ENCODE measurements at places on chromosomes 13 and 19.

GRCh38 chr13:94706101-94706842 is 6.1 kb downstream of the SOX21 start:
- no peak for DNase-seq

DNA sequence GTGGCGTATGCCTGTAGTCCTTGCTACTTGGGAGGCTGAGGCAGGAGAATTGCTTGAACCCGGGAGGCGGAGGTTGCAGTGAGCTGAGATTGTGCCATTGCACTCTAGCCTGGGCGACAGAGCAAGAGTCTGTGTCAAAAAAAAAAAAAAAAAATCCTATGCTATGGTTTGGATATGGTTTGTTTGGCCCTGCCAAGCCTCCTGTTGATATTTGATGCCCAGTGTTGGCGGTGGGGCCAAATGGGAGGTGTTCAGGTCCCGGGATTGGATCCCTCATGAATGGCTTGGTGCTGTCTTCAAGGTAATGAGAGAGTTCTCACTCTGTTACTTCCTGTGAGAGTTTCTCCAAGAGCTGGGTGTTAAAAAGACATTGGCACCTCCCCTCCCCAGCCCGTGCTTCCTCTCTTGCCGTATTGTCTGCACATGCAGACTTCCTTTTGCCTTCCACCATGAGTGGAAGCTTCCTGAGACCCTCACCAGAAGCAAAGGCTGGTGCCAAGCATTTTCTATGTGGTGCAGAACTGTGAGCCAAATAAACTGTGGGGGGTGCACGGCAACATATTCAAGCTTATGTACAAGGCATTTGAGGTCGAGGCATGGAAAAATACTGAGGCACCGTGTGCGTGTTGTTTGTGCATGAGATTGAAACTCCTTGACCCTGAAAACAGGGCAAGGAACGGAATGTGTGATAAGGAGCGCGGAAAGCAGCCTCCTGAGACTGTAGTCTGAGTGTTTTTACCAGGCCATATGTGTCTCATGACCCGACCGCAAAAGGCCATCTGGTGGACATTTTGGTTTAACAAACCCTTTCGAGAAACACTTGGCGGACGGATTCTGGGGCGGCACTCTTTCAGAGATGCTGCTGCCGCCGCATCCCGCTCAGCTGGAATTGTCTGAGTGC is 7.3 kb downstream of the SIGLEC9 start:
- no peak for DNase-seq

- DNase-seq = peak; percentile 51
Measured at GRCh38 chr13:109647053-109647452, 139.3 kb downstream of the IRS2 start.

- no peak for DNase-seq
Measured at GRCh38 chr19:37872383-37872782, 34.0 kb downstream of the WDR87 start.

DNA sequence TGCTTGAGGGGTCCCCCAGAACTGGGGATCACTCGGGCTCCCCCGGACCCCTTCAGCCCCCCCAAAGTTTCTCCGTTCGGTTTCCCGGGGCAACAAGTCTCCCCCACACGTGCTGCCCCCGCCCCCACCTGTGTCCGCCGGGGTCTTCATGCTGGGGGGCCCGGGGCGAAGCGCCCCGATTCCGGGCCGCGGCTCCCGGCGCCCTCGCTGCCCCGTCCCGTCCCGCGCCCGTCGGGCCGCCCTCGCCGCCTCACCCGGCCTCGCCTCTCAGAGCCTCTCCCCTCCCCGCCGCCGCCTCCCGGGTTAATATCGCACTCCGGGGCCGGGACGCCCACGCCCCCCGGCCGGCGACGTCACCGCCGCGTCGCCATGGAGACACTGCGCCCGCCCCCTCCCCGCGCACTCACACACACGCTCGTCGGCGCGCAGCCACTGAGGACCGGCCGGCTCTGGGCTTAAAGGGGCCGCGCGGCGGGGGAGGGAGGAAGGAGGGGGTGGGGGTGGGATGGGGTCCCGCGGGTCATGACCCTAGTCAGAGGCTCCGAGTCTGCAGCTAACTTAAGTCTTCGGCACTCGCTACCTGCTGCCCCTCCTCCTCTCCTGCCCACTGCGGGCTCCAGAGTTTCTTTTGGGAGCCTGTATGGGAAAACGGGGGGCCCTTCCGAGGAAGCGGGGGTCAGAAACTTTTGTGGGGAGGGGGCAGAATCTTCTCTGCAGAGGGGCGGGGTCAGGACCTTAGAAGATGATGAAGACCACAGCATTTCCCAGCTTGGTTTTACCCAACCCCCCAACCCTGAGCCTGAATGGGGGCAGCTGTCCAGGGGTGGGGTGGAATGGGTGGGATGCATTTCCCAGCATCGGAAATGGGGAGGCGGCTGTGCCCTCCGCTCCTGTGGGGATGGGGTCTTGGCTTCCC is at the start of gene ERF:
ERF (minus strand) TSS at position 279 of the 916 bp plus-strand sequence; CDS start at position 150, 129 bp downstream.
- peak; percentile 91 for DNase-seq

DNA sequence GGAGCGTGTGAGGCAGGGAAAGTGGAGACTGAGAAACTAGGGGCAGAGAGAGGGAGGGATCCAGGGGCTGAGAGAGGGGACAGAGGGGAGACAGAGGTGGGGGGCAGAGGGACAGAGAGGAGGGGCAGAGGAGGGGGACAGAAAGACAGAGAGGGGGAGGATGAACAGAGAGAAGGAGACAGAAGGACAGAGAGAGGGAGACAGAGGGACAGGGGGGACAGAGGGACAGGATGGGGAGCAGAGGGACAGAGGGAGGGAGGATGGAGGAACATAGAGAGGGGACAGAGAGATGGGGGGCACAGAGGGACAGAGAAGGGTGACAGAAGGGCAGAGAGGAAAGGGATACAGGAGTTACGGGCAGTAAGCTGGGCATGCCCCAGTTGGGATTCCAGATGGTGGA is 14.7 kb upstream of the NANOS2 start:
- no peak for DNase-seq

DNA sequence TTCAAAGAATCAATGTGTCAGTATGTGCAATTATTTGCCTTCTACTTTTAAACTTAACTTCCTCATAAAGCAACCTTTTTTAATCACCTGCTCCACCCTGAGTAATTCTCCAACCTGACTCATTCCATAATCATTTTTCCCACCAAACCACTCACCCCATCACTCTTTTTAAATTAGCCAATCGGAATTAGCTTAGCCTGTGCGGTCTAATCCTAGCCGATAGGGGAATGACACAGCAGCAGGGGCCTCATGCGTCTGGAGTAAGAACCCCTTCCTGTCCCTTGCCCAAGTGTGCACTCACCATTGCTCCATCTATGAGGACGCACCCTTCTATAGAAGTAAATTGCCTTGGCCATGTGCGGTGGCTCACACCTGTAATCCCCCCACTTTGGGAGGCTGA is 27.4 kb upstream of the ZNF83 start:
- DNase-seq = peak; percentile 70

DNA sequence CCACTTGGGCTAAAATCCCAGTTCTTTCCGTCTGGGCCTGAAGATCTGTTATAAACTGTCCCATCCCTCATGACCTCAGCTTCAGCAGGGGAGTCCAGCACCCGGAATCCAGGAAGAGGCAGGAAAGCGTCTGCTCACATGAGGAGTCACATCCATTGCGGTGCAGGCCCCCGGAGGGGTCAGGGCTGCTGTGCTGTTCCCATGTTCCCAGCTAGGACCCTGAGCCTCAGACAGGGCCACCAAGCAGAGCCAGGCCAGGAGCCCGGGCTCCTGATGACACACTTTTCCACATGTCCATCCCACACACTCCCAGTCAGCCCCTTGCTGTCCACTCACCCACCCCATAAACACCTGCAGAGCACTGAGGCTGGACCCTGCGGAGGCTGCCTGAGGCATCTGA is 45.3 kb upstream of the VSTM2B start:
- DNase-seq = no peak

GRCh38 chr19:34712395-34713261 is 21.4 kb upstream of the ZNF181 start:
- DNase-seq = peak; percentile 61

- DNase-seq = no peak
Measured at GRCh38 chr13:31919971-31920726, 111.4 kb upstream of the FRY start.
